ENCODE measurements at places on chromosomes 2 and 18.

GRCh38 chr2:42085706-42086487, 38.1 kb downstream of the PKDCC start:
- no peak for DNase-seq

DNA sequence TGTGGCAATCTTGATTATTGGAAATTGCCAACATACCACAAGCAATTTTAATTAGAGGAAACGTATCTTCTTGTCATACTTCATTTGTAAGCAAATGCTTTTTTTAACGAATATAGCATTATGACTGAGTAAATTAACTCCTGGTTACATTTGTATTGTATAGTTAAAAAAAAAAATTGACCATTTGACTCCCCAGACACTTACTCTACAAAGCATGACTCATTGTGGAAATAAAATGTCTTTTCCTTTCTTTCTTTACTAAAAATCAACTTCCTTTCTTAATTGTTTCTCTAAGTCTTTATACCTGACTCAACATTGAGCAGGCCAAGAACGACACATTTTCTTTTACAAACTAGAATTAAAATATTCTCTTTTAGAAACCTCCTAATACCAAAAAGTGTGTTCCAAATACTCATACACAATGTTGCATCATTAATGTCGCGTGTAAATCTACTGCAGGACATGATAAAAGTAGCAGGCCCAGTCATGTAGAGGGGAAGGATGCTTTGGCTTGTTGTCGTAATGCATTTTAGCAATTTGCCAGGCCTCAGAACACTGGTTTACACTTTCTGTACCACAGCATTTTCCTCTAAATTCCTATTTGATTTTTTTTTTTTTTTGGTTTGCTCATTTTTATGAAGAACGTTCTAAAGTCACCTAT, 349.6 kb upstream of the KCNH7 start:
- no peak for DNase-seq

- no peak for DNase-seq
Observed at GRCh38 chr18:48773821-48774220, 176.9 kb downstream of the SMAD7 start.

DNA sequence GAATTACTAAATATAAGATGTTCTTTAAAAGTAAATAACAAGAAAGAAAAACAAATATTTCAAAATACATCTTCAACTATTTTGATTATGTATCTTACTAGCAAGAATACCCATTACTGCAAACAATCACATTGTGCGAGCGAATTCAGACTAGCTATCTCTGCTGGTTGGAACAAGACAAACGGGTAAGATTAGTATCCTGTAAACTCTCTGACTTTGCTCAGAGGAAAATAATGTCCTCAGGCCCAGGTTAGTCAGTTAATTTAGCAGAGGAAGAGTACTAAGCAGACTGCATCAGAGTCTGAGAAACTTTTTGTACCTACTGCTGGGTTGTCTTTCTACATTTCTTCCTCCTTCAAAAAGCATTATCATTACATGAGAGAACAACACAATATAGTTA, 50.4 kb upstream of the MCM6 start:
- no peak for DNase-seq
